ENCODE measurements at places on chromosomes 2 and 18.

GRCh38 chr18:23673725-23674124 is 11.0 kb upstream of the ANKRD29 start:
- no peak for DNase-seq

DNA sequence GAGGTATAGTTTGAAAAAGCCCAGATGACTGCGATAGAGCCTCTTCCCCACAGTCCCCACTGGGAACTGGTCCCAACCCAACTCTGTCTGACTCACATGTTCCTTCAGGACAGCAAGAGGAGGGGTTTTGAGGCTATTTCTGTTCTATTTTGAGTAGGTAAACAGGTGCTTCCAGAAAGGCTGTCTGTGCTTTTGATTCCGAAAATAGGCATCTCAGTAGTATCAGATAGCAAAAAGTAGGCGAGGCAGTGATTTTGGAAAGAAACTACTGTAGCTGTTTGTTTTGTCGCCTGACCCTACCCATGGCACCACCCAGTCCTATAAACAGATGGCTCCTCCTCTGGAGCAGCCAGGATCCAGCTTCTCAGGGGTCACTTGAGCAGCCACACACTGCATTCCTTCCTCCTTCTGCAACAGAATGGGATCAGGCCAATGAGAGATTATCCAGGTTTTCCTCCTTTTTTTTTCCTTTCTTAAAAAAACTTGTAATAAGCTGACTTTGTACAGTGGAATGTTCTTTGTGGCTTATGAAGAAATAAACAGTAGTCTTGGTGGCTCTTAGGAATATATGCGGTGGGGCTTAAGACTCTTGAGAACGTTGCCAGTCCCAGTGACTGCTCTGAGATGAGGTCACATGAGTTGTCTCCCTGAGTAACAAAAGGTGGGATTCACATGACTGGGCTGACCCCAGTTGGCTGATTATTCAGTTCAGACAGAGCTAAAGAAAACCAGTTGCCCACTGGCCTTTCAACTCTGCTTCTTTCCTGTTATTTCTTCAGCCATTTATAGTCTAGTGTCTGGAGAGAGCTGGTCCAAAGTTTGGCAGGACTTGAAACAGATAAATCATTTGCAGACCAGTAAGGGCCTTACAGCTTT is 98.6 kb downstream of the KCNS3 start:
- DNase-seq: no peak

DNA sequence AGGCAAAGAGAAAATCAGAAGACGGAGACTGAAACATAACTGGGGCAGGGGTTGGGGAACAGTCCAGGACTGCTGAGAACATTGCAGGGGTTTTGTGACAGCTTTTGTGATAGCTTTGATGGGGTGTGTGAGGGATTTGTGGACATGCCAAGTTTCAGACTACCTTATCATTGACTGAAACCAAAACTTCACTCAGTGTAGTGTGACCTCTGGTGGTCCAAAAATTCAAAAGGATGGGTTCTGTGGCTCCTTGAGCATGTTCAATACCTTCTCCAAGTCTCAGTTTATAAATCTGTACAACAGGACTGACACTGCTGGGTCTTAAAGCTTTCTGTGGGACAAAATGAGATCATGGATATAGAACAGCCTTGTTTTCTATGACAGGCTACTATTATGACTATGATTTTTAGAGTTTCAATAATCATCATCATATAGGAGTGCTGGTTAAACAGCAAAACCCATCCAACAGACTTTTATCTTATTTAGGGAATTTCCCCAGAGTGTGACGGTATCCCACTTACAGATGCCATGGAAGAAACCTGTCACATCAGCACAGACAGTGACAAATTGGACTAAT is 259.2 kb upstream of the SLC14A2 start:
- DNase-seq: no peak

GRCh38 chr2:20188851-20189250 is 36.1 kb downstream of the SDC1 start:
- DNase-seq: no peak

GRCh38 chr18:21638822-21639221 is 26.7 kb downstream of the SNRPD1 start:
- no peak for DNase-seq

- DNase-seq: no peak
Measured at GRCh38 chr18:35055726-35056125, 14.5 kb downstream of the MAPRE2 start.

GRCh38 chr2:238509151-238509835 is 82.6 kb downstream of the ASB1 start:
- DNase-seq: no peak

GRCh38 chr2:37318401-37318800 is 6.2 kb downstream of the PRKD3 start:
- DNase-seq: no peak
